ENCODE measurements at places on chromosomes 2 and 18.
A peak's percentile ranks its signal among the peaks of the same experiment; 100 is the strongest.

DNA sequence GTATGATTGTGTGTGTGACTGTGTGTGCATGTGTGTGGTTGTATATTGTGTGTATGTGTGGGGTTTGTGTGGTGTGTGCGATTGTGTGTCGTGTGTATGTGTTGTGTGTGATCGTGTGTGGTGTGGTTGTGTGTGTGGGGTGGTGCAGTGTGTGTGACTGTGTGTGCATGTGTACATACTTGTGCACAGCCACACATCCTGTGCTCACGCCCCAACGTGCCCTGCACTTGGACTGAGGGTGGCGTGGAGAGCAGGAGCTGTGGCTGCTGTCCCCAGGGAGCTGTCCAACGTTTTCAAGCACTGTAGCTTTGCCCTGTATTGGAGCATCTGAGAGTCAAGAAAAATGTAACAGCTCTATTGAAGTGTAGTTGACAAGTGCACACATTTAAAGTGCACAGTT lies 243.2 kb upstream of the HDAC4 start:
- DNase-seq, result no peak

DNA sequence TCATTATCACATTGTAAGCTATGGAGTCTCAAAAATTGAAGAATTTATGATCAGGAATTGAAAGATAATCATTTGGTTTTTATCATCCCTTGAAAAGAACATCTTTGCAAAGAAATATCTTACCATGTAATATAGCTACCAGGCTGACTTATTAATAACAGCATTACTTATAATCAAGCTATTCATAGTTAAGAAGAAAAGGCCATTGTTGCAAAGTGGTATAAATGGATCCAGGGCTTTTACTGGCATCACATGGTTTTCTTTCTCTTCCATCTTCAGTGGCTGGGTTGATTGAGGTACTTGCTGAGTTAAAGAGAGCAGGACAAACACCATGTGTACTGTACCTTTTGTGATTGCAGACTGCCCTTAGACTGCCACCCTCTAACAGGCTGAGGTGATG lies 39.6 kb downstream of the MFSD6 start:
- no peak for DNase-seq

DNA sequence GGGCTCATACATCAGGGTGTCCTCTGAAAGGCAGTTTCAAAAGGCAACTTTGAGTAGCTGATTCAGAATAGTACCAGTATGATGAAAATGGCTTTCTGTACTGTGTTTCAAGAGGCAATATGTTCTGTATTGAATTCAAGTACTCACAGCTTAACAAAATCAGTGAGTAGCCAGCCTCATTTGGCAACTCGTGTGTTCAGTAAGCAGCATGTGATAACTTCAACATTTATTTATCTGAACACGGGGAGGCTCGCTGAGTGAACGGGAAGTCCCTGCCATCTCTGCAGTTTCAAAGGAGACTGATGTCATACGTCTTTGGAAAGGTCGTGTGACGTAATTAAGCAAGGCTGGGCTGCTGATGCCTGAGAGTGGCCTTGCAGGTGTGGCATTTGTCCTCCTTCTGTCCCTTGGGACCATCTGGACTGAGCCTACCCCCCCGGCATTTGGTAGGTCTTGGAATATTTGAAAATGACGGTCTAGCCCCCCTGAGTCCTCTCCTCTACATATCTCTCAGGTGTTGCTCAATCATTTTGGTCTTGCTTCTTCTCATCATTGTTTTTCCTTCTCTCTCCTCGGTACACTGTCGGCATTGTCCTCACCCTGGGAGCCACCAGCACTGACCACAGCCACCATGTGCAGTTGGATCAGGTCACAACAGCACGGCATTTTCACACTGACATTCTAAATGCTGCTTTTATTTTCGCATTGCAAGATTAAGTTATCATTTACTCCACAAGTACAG lies 62.8 kb downstream of the SMIM21 start:
- DNase-seq, result no peak

- DNase-seq, result peak; percentile 40
These were observed 127.6 kb upstream of the SPOPL start for GRCh38 chr2:138373993-138374408.

DNA sequence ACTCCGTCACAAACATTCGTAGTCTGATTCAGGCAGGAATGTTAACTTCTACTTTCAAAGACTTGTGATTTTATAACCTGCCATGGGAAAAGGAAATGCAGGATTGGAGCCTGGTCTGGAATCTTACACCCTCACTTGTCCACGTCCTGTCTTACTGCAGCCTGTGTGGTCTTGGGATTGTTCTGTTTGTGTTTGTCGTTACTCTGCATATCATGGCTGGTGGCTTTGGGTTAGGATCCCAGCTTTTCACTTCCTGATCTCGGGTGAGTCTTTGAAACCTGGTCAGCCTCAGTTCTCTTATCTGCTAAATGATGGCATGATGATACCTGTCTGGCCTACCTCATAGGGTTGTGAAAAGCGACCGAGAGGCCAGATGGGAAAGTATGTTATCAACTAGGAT lies 34.6 kb downstream of the SH3BP4 start:
- no peak for DNase-seq

DNA sequence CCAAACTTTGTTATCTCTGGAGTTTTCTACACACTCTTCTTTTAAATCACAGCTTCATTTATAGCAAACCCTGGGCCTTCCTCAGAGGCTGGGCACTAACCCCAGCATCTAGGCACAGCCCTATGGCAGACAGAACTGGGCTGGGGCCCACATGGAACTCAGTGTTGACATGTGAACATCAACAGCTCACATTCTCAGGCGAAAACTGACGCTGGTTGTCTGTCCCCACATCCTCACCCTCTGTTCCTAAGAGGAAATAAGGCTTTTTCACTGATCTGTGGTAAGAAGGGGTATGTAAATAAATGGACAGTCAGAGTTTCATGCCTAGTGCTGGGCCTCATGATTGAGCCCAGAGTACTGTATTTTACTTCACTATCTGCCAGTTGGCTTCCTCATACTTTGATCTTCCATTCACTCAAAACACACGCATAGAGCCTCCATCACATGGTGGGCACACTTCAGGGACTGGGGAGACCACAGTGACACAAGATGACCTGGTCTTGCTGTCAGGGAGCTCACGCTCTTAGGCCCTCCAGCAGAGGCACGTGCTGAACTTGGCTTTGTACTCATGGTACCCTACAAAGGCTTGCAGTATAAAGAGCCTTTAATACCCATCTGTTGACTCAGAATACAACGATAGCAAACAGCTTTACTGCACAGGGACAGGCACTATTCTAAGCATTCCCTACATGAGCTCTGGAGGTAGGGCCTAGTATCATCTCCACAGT lies 43.0 kb downstream of the EFEMP1 start:
- DNase-seq, result no peak

DNA sequence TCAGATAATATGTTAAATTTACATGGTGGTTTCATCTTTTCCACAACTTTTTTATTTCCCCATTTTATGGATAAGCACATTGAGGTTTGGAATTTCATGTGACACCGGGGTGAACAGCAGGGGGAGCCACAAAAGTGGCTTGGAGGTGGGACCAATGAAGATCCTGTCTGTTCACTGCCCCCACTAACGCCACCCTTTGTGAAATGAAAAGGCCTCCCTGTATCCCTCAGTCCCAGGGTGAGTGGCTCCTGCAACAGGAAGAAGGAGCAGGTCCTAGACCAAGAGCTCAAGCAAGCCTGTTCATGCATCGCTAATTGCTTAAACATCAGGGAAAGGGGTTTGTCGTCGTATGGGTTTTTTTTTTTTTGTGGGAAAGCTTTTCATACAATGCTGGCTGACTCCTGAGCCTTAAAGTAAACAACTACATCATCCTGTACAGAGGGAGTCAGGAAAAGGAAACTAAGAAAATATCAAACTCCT lies 267.8 kb upstream of the EPAS1 start:
- peak; percentile 77 for DNase-seq

GRCh38 chr2:14716319-14716718 lies 83.8 kb downstream of the LRATD1 start:
- DNase-seq, result no peak

DNA sequence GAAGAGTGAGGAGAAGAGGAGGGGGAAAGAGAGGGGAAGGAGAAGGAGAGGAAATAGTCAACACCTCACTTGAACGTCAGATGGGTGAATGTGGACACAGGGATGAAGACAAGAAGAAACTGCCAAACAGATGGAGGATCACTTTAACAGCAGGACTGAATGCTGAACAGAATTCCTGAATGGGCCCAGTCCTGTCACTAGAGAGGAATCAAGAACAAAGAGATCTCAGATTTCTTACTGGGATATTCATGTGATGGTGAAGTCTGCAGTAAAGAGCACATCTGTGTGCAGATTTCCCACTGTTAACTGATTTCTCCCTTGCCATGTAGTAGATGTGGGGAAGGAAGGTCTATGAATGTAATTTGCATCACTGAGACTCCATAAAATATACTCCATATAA lies 135.4 kb downstream of the L3MBTL4 start:
- DNase-seq, result no peak

GRCh38 chr2:43754180-43754579 lies 19.7 kb upstream of the DYNC2LI1 start:
- DNase-seq, result peak; percentile 21

GRCh38 chr2:135451966-135452365 lies 79.1 kb downstream of the ZRANB3 start:
- no peak for DNase-seq

- DNase-seq, result peak; percentile 52
These were observed 9.8 kb upstream of the MREG start for GRCh38 chr2:216023055-216023648.

GRCh38 chr2:72780477-72780876 lies 45.4 kb downstream of the EXOC6B start:
- no peak for DNase-seq

- DNase-seq, result no peak
These were observed 449.9 kb upstream of the MEX3C start for GRCh38 chr18:51647346-51647745.

Data from HT1080 (cell line).